ENCODE measurements at places on chromosomes 11 and 22.

DNA sequence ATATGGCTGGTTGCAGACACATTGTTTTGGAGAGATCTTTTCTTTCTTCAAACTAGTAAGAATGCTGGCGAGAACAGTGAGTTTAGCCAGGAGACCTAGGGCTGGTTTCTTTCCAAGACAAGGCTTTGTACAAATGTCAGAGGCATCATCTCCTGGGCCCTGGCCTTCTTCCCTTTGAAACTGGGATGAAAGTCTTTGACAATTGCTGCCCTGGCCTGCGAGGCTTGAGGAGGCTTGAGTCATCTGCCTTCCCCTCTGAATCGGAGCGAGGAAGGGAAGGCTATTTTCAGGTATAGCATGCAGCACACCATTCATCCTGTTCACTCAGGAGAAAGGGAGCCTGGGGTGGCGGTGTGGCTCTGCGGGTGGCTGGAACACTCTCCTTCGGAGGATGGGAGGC, 21.5 kb upstream of the PARVG start:
- peak; percentile 89 for DNase-seq

DNA sequence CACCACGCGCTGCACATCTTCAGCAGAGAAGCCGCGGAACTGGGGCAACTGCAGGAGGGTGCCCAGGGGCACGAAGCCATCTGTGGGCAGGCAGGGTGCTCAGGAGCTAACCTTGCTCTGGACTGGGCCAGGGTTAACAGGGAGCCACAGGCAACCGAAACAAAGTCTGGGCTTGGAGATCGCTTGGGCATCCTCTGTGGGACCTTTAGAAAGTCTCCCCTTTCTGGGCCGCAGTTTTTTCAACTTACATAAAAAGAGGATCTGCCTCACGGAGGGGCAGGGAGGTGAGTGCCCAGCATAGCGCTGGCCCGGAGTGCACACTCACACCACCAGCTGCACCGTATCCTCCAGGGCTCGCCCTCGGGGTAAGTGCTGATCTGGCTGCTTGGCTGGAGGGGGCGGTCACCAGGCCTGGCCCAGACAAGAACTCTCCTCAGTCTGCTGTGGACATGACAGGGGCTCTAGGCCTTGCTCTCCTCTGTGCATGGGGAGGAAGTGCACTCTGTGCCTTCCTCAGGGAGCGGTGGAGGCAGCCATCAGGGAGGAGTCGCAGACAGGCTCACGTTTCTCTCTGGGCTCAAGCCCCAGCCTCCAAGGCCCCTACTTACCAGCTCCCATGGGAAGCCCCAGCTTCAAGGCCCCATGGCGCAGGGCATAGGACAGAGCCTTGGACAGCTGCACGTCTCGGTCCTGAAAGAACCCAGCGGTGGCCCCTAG, 937 bp downstream of the TRPT1 start:
- DNase-seq = no peak

GRCh38 chr11:36455658-36456111, 54.4 kb downstream of the TRAF6 start:
- DNase-seq = peak; percentile 95

GRCh38 chr11:1296287-1296686, 13.1 kb downstream of the TOLLIP start:
- no peak for DNase-seq

DNA sequence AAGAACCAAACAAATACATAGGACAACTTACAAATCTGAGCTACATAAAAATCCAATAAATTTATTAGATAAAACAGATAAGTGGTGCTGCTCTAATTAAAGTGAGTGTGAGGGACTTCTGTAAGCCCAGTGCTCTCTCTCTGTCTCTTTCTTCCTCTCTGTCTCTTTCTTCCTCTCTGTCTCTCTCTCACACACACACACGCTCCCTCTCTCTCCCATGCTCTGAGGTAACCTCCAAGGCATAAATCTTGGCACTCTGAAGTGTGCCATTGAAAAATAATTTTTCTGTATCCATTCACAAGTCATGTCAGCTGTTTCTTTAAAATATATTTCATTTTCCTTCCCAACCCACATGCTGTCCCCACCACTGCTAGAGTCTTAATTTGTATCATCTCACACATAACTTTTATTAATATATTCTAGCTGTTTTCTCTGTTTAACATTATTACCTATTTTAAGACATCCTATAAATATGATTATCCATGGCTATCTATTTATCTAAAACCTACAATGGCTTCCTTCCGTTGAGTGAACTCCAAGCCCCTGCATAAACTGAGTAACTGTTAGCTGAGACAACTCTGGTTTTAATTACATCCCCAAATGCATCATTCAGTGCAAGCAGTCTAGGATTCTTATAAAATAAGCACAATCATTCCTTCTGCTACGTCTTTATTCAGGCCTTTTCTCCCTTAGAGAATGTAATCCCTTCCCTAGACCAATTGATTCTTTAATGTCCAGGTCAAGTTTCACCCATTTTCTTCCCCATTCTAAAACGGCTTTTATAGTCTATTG, 57.4 kb upstream of the SLC5A12 start:
- no peak for DNase-seq

DNA sequence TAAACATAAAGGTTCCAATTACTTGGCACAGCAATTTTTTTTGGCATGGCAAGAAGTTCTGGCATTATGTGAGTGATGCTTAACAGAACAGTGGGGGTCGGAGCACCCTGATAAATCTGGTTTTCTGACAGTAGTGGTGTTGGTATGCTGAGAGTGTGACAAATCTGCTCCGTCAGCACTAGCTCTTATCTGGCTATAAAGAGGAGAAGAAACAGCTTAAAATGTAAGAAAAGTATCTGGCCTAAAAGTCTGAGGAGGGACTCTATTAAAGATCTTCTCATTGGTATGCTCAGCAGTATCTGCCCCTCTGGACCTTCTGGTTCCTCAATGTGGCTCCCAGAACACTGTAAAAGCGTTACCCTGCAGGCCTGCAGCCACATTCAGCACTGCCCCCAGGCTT, 137.4 kb downstream of the PLEKHA7 start:
- DNase-seq = no peak

GRCh38 chr22:32589007-32589406, 114.4 kb downstream of the FBXO7 start:
- peak; percentile 63 for DNase-seq

DNA sequence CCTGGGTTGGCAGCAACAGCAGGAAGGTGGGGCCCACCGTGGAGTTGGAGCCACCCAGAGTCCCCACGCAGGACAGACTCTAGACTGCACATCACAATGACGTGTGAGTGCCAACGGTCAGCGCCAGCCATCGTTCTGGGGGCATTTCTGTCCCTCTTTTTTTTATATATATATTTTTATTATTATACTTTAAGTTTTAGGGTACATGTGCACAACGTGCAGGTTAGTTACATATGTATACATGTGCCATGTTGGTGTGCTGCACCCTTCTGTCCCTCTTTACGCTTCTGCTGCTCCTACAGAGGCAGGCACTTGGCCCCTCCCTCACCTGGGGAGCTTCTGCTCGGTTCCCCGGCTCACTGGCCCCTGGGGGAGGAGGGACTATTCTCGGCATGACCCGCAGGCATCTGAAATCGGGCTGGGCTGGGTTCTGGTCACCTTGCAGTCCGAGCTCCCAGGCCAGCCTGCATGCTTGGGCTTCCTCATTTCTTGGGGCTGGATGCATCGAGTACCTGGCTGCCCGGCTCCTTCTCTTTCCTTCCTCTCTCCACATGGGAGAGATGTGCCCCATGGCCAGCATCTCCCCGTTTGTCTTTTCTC, 787.4 kb downstream of the TBC1D22A start:
- DNase-seq = no peak

- DNase-seq = no peak
These were observed 26.8 kb upstream of the FZD4 start for GRCh38 chr11:86981777-86982540.

GRCh38 chr11:128879817-128880216, 11.3 kb upstream of the KCNJ5 start:
- DNase-seq = no peak

DNA sequence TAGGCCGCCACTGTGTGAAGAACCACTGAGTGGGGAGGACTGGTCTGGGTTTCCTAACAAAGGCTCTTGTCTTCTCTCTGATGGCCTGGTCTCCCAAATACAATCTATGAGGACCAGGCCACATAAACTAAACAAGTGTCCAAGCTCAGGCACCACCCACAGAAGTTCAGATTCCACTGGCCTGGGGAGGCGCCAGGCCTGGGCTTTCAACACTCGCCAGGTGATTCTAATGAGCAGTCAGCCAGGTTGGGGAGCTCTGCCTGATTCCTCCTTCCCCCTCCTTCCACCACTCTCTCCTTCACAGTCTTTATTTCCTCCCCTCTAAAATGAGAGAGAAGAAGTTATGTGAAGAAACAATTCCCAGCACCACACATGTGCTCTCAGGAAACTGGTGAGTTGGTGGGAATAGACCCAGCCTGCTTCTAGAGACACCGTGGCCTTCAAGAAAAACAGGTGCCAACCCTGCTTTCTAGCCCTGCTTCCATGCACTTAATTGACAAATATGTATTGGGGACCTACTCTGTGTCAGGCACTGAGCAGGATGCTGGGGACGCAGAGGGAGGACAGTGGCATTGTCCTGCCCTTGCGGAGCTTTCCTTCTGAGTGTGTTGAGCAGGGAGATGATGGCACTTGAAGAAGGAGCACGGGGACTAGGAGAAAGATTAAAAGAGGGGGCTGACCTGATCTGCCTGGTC, 242.5 kb downstream of the TENM4 start:
- no peak for DNase-seq

- peak; percentile 89 for DNase-seq
These were observed 2.1 kb upstream of the MEI1 start for GRCh38 chr22:41697126-41697775.

DNA sequence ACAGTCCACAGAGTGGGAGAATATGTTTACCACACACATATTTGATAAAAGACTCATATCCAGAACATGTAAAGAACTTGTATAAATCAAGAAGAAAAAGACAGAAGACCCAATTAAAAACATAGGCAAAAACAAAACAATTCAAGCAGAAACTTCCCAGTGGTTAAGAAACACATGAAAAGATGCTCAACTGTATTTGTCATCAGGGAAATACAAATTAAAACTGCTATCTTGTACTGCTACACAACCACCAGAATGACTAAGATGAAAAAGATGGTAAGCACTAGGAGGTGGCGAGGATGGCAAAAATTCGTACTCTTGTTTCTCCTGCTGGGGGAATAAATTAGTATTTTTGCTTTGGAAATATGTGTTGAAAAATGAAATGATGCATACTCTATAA, 192.3 kb upstream of the C11orf87 start:
- DNase-seq = no peak

DNA sequence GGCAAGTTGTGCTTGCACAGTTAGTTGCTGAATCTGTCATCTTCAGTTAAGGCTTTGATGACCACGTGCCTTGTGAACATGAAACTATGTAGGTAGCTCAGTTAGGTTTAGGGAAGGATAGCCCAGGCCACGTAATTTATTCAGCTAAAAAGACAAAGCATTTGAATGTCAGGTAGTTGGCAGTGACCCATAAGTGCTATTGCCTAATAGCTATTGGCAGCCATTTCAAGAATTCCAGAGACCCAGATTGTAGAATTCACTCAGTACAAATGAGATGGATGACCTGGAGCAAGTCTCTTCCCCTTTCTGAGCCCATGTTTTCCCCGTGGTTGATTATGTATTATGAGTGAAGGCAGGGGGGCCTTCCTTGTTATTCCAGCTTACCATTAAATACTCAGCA, 265.3 kb upstream of the ANO5 start:
- no peak for DNase-seq
